AG04449 (cell line): ENCODE measurements at places on chromosomes 1 and 21.

DNA sequence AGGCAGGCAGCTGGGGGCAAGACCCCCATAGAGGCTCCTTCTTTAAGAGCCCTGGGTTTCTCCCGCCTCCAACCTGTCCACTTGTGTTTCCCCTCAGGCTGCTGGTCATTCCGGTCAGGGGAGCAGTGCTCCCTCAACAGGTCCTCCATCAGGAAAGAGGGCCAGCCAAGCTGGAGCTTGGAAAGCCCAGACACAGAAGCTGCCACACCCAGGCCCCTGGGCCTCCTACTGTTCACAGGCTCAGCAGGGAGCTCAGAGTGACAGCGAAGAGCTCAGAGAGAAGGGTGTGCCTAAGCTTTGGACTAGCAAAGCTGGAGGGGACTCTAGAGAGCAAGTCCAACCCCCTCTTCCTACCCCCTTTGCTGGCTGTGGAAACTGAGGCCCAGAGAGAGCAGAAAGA lies 10.3 kb upstream of the CDCP2 start:
- DNase-seq = no peak

DNA sequence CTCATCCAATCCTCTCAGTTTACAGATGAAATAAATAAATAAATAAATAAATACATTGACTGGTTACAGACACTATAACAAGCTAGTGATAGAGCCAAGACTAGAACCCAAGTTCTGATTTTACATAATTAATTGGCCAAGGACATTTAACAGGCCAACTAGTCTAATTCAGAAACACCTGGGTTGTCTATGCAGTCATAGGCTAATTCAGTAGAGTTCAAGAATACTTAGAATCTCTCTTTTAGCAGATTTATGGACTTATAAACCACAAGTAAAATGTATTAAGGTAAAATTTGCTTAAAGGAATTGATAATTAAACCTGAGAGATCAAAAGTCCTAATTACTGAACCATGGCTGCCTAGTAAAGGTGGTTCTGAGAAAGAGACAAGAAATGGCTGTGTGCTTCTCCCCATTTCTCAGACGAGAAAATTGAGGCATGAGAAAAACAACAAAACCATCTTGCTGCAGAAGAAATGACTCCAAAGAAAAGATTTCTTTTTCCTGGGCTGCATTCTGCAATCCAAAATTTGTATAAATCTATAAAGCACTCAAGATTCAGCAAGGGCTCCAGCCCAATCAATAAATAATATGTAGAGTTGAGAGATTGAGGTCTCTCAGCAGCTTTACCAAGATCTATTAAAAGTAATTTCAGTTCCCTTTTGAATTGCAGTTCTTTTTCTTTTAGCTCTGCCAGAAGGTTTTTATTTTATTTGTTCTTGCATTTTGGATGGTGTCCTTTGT lies 98.3 kb downstream of the DUSP10 start:
- DNase-seq = no peak

DNA sequence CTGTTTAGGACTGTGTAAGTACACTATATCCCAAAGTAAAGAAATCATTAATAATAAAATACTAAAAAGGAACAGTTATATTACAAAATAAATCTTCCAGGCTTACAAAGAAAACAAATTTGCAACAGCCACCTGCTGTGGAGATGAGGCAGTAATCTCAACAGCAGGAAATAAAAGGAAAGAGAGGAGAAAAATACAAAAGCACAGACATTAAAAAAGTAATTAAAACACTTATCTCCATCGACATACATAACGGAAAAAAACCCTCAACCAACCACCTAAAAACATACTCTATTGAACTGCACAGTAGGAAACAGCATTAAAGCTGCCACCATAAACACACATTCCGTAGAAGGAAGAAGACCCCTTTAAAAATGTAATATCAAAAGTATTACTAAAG lies 317.6 kb downstream of the DPYD start:
- DNase-seq = no peak

GRCh38 chr21:34732388-34732821 lies 63.6 kb downstream of the CLIC6 start:
- no peak for DNase-seq

- DNase-seq = no peak
Observed at GRCh38 chr1:46487818-46488218, 1.8 kb upstream of the DMBX1 start.

DNA sequence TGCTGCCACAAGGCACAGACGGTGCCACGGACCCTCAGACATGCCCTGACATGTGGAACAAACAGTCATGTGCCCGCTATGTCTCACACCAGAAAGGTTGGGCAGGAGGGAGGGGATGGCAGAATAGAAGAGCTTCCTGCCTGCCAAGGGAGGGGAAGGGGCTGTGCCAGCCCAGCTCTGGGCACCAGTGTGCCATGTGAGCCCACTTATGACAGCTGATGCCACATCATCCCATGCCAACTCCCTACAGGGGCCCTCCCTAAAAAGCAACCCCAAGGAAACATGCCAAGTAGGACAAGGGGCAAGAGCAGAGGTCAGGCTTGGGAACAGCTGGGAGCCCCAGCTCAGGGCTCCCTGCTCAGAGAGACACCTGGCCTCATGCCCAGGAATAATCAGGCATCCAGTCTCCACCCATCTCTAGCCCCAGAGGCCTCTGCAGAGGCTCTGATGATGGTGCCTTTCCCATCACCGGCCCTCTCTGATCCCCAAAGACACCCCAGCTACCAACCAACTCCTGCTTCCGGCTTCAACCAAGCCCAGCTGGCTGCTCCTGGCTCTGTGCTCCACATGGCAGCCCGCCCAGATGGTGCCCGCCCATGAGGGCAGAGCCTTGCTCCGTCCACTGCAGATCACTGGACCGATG lies 10.3 kb downstream of the ADGRB2 start:
- no peak for DNase-seq

- peak; percentile 16 for DNase-seq
Observed at GRCh38 chr1:110370827-110371226, 20.0 kb downstream of the SLC16A4 start.

GRCh38 chr1:203117611-203118575 lies 9.6 kb upstream of the ADORA1 start:
- no peak for DNase-seq

DNA sequence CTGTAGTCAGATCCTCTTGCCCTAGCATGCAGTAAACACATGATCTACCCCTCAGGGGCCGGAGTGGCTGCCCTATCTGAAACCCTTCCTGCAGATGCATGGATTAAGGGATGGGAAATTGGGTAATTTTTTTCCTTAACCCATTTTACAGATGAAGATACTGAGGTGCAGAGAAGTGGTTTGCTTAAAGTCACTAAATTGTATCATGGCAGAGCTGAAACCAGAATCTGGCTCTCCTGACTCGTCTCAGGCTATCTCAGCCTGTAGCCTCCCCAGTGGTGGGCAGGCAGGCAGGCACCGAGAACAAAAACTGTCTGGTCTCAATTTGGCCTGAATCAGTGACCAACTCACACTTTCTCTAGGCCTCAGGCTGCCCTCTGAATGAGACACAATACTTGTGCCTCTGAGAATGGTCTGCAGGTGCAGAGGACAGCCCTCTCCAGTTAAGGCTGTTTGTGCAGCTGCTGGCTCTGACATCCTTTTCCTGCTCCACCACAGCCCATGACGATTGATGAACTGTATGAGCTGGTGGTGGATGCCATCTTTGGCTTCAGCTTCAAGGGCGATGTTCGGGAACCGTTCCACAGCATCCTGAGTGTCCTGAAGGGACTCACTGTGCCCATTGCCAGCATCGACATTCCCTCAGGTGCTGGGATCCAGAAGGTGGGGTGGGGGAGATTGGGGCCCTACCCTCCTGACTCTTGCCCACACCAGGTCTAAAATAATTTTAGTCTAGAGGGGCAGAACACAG lies 1.5 kb downstream of the NAXE start:
- no peak for DNase-seq

DNA sequence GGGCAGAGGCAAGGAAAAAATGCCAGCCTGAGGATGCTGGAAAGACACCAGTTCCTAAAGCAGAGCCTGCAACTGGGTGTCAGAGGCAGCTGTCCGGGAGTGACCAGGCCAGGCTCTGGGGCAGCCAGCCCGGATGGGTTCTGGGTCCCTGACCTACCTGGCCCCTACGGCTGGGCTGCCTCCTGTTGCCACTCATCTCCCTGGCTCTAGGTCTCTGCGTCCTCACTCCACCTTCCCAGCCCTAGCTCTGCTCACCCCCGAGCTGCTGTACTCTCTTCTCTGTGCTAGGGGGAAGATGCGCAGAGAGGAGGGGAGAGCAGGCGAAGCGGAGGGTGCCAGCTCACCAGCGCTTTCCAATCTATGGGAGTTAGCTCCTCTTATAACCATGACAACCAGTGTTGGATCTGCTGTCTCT lies 9.0 kb downstream of the ARHGEF2 start:
- DNase-seq = no peak

GRCh38 chr1:36595921-36596320 lies 113.2 kb upstream of the CSF3R start:
- DNase-seq = no peak

GRCh38 chr1:171954361-171954760 lies 113.1 kb downstream of the DNM3 start:
- DNase-seq = no peak

DNA sequence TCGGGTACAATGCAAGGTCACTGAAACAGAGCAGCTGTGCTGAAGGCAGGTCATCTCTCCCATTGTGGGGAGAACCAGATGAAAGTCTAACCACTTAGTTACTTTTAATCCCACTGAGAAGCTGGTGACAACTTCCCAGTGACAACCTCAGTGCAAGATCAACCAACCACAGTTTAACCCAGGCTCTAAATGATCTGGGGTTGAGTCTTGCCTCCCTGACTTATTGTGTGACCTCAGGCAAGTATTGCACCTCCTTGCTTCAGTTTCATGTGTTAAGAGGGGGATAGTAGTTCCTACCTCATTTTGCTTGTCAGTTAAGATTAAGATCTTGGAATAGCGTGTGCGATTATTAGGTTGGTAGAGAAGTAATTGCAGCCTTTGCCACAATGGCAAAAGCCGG lies 3.2 kb downstream of the ZP4 start:
- no peak for DNase-seq

GRCh38 chr1:192795916-192796618 lies 12.8 kb upstream of the RGS2 start:
- no peak for DNase-seq

GRCh38 chr21:16460936-16461335 lies 731.2 kb downstream of the USP25 start:
- DNase-seq = no peak

DNA sequence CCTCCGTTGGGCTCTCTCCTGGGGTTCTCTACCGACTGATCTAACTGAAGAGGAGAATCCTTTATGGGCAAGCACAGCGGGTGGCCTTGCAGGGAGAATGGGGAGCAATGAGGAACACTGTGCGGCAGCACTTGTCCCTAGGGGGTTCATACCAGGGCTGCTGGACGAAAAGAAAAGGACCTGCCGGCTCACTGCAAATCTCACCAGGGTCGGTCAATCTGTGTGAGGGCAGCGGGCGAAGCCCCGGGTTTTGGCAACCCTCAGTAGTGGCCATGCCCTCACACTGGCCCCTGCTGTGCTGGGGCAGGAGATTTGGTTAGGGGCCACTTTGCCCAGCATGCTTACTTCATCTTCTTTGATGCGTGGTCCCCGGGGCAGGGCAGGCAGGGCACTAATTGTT lies 5.9 kb downstream of the LHX9 start:
- DNase-seq = no peak

GRCh38 chr1:231242516-231243198 lies 1.6 kb downstream of the GNPAT start:
- no peak for DNase-seq

- DNase-seq = no peak
Observed at GRCh38 chr1:73218995-73219546, 936.7 kb upstream of the NEGR1 start.

- DNase-seq = no peak
Observed at GRCh38 chr1:180176965-180177364, 22.3 kb downstream of the QSOX1 start.

DNA sequence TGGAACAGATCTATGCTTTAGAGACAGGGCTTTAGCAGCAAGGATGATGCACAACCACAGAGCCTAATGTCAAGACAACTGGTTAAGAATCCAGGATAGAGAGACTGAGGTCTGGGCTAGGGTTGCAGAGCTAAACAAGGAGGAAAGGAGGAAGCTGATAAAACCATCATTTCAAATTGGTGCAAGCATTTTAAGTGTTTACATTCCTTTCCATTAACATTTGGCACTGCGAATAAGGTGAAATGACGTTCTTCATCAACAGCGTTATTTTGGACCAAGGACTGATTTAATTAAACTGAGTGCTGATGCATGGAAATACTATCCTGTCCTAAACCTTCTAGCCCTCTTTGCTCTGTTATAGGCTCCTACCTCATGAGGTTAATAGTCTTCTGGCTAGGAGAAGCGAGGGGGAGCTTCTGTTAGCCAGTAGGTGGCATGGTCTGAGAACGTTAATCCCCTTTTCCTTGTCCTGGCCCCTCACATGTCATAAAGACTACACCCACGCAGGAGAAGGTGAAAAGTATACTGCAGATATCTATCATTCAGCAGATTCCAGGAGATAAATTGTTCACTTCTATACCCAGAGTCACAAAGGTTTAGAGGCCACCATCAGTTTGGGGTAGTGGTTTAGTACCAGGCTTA lies 7.6 kb upstream of the C1orf21 start:
- DNase-seq = no peak

DNA sequence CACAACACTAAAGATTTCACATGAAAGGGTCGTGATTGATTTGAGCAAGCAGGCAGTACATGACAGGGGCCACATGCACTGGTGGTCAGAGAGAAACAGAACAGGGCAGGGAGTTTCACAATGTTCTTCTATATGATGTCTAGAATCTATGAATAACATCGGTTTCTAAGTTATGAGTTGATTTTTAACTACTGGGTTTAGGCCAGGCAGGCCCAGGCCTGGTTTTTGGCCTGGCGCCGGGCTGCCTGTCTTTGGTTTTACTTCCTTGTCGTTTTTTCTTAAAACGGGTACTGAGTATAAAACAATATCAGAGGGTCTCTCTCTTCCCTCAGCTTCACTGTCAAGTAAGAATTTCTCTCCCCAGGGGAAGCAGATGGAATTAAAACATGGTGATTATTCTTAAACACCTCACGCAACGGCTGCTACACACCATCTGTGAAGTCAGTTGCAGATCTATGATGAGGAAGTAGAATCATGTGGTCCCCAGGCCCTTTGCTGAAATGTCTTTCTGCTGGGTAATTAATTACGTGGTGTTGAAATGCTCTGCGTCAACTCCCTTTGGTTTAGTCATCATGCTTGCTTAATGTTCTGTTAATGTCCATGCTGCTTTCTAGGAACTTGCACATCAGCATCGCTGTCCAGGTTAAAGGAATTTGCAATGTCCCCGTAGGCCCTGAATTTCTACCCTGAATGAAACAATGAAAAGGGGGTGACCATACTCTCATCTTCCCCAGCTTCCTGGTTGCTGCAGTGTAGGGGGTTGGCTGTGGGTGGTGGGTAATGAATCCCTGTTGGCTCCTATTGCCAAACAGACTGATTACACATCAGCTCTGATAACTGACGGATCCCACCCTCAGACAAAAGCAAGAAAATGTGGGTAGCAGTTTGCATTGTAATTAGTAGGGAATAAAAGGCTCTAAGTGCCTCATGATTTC lies 70.3 kb downstream of the SERINC2 start:
- DNase-seq = peak; percentile 82
